Coronary artery (tissue), 2 donors: ENCODE measurements at places on chromosomes 7 and 10.

DNA sequence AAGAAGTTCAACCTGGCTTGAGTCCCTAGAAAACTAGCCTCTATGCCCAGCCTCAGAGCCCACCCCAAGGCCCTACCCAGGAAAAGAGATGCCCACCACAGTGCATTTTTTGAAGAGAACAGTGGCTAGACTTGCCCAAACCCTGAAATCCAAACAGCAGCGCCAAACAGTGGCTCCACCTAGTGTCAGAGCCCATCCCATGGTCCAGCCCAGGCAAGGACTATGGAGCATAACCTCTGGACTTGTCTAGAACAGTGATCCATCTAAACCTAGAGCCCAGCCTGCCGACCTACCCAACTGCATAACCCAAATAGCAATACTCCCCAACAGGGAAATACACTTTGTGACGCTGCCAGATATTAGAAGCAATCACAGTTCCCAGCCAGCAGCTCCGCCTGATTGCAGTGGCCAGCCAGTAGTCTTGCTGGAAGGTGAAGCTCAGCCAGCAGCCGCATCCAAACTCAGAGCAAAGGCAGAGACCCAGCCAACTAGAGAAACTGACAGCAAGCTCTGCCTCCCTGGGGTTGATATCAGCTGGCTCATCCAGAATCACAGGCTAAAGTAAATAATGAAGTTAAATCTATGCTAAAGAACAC is 44.5 kb downstream of the HBP1 start:
- no peak for DNase-seq

GRCh38 chr10:78420946-78421735 is 387.5 kb downstream of the RPS24 start:
- DNase-seq, result no peak

DNA sequence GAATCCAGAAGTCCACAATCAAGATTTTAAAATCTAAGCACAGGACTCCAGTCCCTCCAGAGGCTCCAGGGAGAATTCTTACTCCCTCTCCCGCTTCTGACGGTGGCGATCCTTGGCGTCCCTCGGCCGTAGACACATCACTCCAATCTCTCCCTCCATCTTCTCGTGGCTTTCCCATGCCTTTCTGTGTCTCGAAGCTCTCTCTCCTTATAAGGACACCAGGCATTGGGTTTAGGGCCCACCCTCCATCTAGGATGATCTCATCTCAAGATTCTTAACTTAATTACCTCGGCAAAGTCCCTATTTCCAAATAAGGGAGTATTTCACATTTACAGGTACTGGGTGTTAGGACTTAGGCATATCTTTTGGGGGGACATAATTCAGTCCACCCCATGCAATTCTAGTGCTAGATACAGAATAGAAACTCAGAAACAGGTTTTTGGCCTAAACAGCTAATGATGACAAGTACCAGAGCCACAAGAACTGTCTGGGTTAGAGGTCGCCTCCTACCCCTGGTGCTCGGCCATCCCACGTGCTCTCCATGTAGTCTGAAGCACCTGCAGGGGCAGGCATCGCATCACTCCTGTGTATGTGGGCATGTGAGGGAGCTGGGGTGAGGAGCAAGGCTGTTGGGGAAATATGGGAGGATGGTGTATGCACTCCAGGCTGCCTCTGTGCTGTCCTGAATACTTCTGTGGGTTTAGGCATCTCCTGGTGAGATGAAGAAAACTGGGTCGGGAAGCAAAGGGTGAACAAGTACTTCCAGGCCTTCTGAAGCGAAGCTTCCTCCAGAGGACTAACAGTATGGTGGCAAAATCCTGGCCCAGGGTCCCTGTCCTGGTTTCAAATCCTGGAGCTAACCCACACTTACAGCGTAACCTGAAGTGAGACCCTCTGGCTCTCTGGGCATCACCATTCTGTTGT is 298.3 kb upstream of the ZMIZ1 start:
- DNase-seq, result no peak

- DNase-seq, result no peak
Observed at GRCh38 chr7:20541608-20542349, 73.7 kb upstream of the ABCB5 start.

DNA sequence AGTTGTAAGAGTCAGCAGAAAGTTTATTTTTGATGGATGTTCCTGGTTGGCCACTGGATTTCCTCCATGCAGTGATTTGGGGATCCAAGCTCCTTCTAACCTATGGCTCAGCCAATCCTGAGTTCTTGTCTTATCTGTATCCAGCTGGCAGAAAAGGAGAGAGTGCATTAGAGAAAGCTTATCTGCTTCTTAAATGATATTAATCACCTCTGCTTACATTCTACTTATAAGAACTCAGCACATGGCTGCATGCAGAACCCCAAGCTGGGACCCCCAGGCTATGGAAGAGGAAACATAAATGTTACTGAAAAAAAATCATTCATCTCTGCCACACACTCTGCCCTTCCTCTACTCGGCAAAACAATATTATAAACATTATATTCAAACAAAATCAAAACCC is 739.8 kb upstream of the AUTS2 start:
- no peak for DNase-seq

DNA sequence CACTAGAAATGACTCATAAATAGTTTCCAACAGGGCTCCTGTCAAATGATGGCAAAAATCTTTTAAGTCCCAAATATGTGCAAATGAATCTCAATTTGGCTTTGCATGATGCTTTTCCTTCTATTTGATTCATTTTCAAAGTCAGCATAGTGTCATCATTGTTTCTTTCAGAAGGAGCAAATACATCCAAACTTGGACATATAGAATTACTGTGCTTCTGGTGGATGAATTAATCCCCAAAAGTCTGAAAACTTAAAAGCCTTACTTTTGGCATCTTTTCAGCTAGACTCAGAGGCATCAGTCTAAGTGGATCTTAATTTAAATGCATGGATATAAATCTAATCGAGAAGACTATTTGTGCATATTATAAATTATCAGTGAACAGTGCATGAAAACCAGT is 578.1 kb upstream of the FZD8 start:
- DNase-seq, result no peak

- no peak for DNase-seq
Observed at GRCh38 chr10:119330342-119330741, 123.0 kb downstream of the GRK5 start.

DNA sequence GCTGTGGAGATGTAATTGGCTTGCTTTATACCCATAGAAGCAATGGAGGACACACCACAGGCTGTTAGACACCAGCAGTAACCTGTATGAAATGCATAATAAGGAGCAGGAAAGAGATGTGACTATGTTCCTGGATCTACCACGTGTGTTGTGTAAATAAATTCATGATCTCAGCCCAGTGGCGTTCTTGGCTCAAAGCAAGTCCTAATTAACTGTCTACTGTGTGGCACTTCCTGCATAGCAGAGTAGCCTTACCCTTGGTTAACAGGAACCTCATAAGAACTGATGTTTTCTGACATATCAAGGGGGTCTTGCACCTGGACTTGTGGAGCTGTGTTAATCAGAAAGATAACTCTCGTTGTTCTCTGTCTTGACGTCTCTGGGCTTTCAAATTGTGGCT is 25.7 kb upstream of the FAM180A start:
- DNase-seq, result no peak

DNA sequence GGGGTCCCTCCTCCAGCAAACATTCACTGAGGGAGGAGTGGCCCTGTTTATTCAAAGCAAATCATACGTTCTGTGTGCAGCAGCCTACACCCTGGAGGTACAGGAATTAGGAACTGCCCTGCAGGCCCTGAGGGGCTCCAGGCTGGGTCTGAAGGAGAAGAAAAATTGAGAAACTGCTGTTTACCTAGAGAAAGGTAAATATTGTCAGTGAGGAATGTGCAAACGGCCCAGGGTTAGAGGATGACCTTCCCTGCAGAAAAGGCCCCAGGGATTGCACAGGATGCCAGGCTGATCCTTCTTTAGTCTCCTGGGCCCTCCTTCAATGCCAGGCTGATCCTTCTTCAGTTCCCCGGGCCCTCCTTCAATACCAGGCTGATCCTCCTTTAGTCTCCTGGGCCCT is 5.7 kb downstream of the CALML5 start:
- DNase-seq, result no peak
